ENCODE measurements at places on chromosomes 12 and 14.
A peak's percentile ranks its signal among the peaks of the same experiment; 100 is the strongest.

DNA sequence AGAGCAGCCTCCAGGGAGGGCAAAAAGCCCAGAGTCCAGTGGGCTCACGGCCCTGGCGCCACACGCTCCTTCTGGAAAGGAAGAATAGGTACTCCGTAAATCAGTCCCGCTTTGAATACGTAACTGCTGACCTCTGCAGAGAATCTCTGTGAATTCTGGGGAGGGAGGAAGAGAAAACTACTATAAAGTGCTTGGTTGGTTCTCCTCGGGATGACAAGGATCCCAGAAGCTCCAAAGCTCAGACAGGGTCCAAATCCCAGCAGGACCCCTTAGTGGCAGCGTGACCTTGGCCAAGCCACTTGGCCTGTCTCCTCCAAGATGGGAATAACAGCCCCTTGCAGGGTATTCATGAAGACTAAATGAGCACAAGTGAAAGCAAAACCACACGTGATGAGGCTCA is 31.7 kb downstream of the ANO2 start:
- DNase-seq: no peak

DNA sequence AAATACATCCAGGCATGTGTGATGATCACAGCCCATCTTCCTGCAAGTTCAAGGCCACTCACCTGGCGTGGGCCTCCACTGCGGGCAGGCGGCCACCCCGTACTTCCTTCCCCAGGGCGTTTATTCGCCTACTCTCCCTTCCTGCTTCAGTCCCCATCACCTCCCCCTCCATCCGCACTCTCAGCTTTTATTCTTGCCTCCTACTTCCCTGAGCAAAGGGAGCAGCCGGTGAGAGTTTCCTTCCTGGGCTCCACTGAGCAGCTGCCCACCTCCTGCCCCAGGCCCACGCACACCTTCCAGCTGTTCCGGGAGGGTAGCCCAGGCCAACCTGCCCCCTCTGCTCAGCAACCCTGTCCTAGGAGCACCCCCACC is 4.1 kb downstream of the CYP46A1 start:
- DNase-seq: no peak

GRCh38 chr14:51442513-51443175 is 202.6 kb downstream of the TMX1 start:
- no peak for DNase-seq

GRCh38 chr14:102215071-102215470 is 75.4 kb downstream of the WDR20 start:
- DNase-seq: no peak

DNA sequence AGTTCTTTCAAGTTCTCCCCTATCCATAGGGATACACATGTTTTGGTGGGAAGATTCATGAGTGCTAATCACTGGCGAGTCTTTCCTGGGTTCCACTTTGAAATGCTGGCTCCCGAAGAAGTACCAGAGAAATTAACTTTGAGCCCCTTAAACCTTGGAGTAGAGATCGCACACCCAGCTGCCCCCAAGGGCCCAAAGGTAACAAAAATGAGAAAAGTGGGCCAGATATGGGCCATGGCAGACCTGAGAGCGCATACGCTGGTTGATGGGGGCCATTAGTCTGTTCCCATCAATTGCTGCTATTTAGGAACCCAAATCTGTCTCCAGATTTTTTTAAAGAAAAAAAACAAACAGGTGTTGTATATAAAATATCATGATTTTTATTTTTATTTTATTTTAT is 2.1 kb downstream of the GSTZ1 start:
- DNase-seq: no peak

DNA sequence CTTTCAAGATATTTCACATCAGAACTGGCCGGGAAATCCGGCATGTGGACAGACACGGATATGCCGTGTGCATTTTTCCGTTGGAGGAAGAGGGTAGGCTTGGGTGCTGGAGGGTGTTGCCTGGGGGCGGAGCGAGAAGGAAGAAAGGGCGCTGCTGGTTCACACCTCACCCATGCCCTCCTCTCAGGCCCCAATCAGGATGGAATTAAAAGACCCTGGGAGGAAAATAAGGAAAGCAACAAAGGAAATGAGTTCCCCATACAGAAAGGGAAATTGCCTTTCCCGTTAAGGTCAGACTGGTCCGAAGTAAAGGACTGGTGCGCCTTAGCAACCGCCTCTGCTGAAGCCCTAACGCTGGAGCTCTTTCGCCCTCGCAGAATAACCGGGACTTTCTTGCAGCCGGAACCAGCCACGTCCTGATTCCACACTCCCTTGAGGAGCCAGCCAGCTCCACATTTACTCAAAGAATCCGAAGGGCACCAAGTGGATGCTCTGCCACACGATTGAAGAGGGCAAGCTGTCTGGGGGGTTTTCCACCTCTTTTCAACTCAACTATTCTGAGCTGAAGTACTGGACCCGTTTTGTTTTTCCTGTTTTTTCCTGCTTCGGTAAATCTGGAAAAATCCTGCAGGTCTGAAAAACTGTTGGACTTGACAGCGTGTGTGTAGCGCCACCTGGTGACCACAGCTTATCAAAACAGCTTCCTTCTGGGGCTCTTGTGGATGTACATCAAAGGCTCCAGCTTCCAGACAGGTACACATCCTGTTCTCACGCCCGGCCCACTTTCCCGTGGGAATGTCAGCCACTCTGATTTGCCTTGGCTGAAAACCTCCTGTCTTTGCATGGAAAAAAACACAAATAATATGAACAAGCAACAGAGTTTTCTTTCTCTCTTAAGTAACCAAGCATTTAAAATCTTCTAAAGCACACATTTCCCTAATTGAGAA is 37.6 kb upstream of the BCL2L14 start:
- peak; percentile 60 for DNase-seq

- no peak for DNase-seq
Measured at GRCh38 chr14:100815478-100816285, 10.2 kb upstream of the MEG3 start.

DNA sequence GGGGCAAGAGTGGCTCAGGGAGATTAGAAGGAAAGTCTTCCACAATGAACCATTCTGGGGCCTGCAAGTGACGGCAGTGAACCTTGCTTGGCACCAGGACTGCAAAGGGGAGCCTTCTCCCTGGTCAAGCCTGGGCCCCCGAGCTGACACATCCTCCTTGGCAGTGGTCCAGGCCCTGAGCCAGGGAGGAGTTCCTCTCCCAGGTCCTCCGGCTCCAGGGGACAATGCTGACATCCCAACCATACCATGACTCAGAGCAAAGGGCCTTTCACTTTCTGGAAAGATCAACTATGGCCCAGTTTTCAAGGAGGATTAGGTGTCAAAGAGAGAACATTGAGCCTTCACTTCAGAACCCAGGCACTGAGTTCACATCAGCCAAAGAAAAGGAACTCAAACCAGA is 756.5 kb upstream of the TBX3 start:
- DNase-seq: no peak

DNA sequence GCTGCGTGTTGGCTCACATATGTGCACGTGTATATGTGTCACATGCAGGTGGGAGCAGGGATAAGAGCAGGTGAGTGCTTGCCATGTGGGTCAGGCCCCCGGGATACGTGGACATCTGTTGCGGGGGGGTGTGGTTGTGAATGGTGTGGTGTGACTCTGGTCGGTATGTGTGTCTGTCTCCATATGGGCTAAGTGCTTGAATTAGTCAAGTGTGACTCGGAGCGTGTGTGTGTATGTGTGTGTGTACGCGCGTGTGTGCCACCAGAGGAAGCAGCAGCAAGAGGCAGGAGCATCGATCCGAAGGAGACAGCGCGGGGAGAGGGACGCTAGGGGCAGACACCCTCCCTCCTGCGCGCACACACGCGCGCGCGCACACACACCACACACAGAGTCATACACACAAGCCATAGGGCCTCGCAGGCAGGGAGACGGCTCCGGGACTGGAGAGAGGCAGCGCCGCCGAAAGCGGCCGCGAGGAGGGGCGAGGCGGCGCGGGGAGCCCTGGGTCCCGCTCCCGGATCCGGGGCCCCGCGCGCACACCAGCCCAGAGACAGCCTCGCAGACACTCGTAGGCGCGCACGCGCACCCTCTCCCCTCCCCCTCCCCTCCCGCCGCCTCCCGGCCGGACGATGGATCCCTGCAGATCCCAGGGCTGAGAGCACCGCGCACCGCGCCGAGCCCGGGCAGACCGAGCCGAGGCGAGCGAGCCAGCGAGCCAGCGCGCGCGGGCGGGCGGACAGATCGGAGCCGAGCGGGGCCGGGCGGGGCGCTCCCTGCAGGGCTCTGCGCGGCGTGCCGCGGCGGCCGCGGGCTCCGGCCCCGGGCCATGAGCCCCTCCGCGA is at the start of gene ASIC1:
ASIC1 (plus strand) TSS at position 597 of the 842 bp plus-strand sequence. CDS start 1,171 bp downstream, outside the sequence.
- no peak for DNase-seq

DNA sequence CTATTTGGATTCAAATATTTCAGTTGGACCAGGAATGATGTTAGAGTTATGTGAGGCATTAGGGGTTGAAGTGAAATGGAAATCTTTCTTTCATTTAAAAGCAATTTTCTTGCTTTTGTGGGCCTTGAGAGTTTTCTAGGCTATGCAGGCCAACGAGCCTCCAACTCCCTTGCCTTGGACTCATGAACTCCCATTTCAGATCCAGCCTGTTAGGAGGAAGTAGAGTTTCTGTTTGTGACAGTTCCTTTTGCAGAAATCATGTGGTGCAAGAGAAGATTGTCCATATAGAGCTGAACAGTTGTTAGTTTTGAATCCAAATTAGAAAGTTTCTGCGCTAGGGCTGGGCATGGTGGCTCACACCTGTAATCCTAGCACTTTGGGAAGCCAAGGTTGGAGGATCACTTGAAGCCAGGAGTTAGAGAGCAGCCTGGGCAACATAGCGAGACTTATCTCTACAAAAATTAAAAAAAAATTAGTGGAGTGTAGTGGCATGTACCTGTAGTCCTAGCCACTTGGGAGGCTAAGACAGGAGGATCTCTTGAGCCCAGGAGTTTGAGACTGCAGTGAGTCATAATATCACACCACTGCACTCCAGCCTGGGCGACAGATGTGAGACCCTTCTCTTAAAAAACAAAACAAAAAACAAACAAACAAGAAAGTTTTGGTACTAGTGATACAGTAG is 47.3 kb upstream of the MED13L start:
- no peak for DNase-seq

DNA sequence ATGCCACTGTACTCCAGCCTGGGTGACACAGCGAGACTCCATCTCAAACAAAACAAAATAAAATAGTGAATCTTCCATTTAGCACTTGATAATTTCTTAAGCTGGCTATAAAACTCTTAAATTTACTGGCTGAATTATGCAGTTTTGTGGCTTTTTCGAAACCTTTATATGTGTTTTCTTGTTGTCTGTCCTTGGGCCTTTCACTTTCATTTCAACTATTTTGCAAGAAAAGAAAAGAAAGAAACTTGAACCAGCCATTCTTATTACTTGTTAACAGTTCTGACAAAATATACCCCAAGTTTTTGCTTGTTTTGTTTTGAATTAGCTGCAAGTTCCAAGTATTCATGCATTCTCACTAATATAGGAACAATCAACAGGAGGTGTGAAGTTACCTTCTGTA is 42.8 kb downstream of the PRICKLE1 start:
- DNase-seq: no peak

DNA sequence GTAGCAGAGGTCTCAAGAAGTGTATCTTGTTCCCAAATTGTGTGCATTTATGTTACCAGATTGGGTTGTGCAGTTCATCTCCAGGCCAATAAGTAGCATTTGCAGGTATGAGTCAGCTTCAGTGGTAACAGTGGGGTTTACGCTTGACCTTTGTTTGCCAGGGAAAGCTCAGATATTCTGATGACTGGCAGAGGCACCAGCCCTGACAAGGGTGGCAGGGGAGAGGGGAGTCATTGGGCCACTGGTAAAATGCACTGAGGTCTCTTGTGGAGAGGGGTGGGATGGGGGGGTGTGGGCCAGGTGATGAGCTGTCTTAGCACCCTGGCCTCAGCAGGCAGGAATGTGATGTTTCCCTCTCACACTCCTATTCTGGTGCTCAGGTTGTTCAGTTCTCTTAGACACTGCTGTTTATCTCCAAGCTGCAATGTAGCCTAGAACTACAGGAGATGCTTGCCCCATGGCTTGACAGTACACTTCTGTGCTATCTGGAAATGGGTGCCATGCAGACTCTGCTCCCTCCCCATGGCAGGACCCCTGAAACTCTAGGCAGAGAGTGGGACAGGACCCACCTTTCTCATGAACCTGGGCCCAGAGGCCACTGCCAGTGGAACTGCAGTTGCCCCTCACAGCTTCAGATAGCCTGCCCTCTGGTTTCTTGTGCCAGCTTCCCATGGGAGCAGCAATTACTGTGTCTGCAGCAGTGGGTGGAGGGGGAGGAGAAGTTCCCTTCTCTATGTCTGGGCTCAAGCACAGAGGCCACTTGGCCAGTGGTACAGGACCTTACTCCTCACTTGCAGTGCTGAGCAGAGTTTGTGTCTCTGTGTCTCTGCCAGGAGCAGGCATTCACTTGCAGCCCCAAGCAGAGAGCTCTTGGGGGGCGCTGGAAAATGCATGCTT is 31.9 kb downstream of the USP15 start:
- DNase-seq: no peak

DNA sequence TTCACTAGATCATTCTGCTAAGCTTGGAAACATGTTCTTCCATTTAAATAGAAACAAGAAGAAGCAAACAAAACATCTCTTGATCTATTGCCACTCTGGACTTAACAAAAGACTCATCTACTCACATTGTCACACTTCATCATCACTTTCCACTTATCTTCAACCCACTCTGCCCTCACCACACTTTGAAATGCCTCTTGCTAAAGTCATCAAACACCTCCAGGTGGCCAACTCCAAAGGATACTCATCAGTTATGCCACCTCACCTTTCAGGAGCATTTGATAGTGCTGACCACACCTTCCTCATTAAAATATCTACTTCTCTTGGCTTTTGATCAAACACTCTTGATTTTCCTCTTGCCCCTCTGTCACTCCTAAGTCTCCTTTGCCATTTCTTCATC is 7.2 kb downstream of the EFCAB11 start:
- DNase-seq: no peak

- no peak for DNase-seq
Measured at GRCh38 chr14:88563845-88564244, 1.0 kb downstream of the ZC3H14 start.

GRCh38 chr14:106883218-106883692 is 1356.9 kb downstream of the TMEM121 start:
- peak; percentile 33 for DNase-seq

DNA sequence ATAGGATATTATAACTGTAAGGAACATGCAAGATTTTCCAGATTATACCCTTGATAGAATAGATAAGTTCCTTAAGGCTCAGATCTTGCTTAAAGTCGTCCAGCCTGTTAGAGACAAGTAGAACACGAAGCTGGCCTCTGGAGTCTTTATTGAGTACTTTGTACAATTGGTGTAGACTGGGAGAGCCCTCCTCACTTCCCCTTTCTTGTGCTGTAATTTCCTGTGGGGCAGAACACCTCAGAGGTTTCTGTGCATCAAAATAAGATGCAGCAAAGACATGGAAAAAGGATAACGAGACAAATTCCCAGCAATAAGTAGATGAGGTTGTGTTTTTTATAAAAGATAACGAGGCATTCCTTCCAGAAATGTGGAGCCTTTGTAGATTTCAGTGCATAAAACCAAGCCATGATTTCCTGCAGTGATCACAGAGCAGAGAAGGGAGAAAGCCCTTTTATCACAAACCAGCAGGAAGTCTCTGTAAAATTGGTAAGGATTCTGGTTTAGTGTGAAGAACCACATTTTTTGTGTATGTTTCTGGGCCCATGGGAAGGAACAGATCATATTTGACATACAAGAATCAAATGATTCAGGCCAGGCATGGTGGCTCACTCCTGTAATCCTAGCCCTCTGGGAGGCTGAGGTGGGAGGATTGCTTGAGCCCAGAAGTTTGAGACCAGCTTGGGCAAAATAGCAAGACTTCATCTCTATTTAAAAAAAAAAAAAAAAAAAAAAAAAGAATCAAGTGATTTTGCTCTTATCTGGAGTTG is 18.0 kb downstream of the GPRC5A start:
- no peak for DNase-seq
